CD4-positive, alpha-beta T cell (primary cell): ENCODE measurements at places on chromosomes 11 and 22.

- no peak for DNase-seq
Measured at GRCh38 chr11:7969756-7970646, 4.8 kb upstream of the NLRP10 start.

DNA sequence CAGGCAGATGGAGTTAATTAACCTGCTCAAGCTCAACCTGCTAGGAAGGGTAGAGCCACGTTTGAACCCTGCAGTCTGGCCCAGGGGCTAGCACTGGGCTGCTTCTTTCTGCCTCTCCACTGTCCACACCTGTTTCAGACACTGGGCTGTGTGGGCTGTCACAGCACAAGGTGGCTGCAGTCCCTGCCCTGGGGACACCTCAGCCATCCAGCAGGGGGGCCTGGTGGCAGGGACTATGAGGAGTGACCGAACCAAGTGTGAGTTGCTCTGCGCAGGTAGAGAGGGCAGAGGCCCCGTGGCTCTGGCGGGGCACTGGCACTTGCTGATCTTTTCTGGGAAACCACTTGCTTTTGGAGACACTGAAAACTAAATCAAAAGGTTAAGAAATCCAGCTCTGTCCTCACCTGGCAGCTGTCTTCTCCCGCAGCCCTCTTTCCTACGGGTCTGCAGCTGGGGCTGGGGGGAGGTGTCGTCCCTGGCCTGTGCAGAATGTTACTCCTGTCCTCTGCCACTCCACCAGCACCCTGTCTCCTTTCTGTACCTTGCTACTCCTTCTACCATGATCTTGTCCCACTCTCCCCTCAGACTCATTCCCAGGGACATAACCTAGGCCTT lies 5.8 kb downstream of the BAD start:
- DNase-seq: no peak

- no peak for DNase-seq
Measured at GRCh38 chr22:41907436-41908401, 7.2 kb downstream of the SHISA8 start.

GRCh38 chr11:110755941-110756340 lies 43.7 kb upstream of the ARHGAP20 start:
- DNase-seq: no peak

DNA sequence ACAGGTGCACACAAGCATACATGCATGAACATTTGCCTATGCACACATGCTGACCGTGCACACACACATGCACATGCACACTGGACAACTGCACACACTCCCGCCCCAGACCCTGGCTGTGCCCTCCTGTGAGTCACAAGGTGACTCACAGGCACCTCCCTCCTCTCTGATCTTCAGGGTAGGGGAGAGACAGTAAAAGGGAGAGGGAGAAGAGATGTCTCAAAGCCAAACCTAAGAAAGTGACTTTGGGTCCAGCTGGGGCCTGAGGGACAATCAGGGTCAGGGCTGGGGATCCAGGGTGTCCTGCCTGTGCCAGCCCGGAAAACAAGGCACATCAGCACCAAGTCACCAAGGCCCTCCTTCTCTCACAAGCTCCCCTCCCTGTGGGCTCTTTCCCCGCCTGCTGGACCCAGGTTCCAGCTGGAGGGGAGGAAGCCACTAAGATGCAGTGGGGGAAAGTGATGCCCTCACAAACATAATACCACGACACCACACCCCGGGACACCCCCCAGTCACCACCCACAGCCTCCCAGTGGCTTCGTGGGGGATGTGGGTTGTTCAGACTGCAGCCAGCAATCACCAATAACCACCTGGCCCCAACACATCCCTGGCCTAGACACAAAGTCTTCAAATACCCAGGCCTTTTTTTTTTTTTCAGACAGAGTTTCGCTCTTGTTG lies 39.3 kb downstream of the PDGFB start:
- peak; percentile 35 for DNase-seq

DNA sequence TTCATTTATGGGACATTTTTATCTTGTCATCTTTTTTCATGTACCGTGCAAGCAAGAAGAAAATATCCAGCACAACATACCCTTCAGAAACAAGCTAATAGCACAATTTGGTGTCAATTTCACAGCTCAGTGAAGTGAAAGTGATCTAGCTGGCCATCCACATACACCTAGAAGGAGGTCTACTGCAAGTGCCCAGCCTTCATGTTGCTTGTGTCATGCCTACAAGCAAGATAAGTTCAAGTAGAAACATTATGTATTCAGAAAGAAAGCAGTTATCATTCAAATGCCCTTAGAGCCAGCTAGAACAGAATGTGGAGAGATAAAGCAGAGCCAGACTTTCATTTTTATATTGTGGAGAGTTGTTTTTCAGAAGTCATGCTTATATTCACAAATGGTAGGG lies 325.7 kb upstream of the PITPNB start:
- no peak for DNase-seq

DNA sequence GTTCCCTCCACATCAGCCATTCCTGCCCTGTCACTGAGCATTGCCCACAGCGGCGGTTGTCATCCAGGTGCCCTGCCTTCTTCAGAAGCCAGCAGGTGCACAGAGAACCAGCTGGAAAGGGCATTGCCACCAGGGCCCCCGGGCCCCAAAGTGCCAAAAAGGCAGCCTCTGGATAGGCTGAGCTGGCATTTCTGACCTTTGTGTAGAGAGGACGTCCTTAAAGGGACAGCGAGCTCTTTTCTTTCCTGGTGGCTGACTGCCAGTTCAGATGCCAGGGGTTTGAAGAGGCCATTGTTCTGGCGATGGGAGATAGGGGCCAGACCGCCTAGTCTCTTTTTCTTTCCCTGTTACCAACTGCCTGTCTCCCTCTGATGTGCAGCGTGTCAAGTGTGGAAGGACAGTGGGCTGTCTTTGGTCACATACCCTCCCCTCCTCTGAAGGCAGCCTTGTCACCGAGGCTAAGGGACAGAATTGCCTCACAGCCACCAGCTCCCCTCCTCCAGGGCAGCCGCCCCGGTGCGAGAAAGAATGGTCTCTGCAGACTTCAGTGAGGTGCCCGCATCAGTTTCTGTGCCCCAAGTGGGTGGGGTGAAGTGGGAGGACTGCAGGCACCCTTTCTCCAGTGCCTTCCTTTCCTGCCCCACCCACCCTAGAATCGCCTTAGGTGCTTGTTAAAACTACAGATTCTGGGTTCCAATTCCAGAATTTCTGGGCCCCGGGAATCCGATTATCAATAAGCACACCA lies 109.6 kb downstream of the SCN3B start:
- DNase-seq: no peak

GRCh38 chr11:46251954-46252353 lies 25.5 kb upstream of the CREB3L1 start:
- DNase-seq: no peak

DNA sequence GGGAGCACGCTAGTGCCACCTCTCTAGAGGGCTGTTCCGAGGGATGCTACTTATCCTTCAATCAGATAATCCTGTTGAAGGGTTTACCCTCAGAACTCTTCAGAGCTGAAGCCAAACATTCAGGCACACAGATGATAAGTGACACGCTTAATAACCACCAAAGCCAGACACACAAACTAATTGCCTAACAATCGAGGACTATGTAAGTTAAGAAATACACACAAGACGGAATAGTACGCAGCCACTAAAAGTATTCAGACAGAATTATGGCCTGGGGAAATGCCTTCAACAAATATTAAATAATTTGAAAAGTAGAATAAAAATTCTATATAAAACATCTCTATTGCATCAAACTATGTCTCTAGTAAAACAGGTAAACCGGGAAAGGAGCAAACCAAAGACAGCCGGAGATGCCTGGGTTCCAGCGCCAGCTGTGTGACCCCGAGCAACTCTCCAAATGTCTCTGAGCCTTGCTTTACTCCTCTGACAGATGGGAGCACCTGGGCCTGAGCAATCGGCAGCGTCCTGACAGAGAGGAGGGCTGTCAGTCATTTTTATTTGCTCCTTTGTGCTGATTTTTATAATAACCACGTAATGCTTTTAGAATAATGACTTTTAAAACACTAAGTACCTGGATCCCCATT lies 11.3 kb downstream of the LRFN4 start:
- no peak for DNase-seq

GRCh38 chr11:120919566-120919965 lies 104.3 kb upstream of the TBCEL start:
- no peak for DNase-seq
